ENCODE measurements at places on chromosomes 4 and X.
A peak's percentile ranks its signal among the peaks of the same experiment; 100 is the strongest.

GRCh38 chr4:105158837-105159236 is 12.2 kb downstream of the TET2 start:
- DNase-seq = peak; percentile 49

- DNase-seq = peak; percentile 52
Observed at GRCh38 chr4:26826721-26827120, 33.9 kb upstream of the STIM2 start.

DNA sequence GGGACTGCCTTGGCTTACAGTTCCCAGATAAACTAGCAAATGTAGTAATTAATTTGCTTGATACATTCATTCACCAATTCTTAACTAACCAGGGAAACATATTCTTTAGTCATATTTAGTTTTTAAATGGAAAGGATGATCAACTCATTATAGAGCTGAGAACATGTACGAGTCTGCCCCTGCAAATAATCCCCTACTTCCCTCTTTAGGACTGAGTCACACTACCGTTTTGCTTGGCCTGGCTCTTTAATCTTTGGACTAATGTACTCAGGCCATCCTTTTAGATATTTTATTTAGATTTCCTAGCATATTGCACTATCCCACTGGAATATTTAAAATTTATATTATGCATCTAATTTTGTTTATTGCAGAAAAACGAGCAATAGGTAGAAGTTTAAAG is 105.5 kb upstream of the LCORL start:
- DNase-seq = no peak

GRCh38 chr4:111602848-111603247 is 542.4 kb upstream of the FAM241A start:
- DNase-seq = peak; percentile 25
